ENCODE measurements at places on chromosomes 11 and 22.
A peak's percentile ranks its signal among the peaks of the same experiment; 100 is the strongest.

DNA sequence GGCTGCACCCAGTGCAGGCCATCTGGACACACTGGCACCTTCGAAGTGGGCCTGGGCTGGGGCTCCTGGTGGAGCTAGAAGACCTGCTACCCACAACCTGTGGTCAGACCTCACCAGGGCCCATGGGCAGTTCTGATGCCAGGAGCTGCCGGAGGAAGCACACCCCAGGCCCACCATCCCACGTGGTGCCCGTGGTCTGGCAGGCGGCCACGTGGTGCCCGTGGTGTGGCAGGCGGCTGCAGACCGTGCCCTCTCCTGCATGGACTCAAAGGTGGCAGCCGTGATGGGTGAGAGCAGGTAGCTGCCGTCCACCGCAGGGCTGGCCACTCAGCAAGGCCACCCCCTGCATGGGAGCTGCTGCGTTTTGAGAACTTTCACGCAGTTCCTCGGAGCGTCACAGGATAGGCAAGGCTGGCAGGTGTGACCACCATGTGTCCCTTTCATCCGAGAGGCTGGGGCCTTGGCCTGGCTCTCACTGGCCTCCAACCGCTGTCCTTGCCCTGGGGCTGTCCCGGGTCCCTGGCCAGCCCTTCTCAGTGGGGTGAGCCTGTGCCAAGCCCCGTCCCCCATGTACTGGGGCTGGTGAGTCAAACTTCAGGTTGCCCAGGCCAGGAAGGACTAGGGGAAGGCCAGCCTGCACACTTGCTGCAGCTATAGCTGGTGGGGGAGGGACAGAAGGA, 3.9 kb upstream of the IL17REL start:
- DNase-seq: no peak

DNA sequence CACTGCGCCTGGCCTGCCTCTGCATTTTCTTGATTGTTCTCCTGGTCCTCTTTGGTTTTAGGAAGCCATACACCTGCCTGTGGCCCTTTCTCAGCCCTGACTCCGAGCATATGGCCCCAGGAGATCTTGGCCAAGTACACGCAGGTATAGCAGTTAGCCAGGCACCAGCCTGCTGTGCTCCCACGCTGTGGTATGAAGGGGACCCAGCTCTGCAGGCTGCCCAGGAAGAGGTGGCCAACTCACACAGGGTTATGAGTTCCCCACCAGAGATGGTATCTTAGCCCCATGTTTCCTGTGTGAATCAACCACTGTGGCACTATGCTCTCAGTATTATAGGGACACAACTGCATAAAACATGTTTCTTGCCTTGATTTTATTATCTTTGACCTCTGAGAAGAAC, 31.1 kb downstream of the SGSM3 start:
- DNase-seq: peak; percentile 56

DNA sequence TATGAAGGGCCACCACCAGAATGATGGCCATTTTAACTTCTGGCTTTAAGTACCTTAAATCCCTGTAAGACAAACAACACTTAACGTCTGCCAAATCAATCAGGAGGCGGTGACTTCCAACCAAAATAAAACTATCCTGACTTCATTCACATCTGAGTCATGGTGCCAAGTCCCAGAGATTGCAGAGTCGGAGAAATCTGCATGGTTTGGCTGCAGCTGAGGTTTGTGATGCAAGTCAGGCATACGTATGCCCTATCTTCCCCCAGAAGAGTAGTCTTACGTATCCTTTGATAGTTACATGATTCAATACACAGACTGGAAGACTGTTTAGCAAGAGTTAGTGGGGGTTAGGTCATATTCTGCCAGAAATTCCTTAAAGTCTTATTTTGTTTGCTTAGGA, 1.7 kb upstream of the GAB2 start:
- no peak for DNase-seq

GRCh38 chr22:27724709-27725108, 76.8 kb downstream of the MN1 start:
- DNase-seq: no peak

GRCh38 chr11:103257360-103257759, 148.1 kb downstream of the DYNC2H1 start:
- DNase-seq: no peak

GRCh38 chr11:57529012-57529411, 1.5 kb downstream of the TIMM10 start:
- no peak for DNase-seq

DNA sequence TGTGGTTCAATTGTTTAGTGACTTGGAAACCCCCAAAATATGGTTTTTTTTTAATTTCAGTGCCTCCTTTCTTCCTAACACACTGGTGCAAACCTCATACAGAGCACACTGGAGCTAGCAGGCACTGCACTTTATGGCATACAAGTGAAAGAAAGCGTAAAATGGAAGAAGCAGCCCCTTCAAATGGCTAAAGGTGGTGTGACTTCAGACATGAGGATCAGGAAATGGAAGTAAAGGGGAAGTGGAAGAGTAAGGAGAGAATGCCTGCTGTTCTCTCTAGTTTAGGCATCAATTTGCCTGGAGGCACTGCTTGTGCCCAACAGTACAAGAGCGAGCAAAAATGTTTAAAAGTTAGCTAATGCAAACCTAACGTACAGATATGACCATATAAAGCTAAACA, 5.7 kb downstream of the RSF1 start:
- DNase-seq: no peak

DNA sequence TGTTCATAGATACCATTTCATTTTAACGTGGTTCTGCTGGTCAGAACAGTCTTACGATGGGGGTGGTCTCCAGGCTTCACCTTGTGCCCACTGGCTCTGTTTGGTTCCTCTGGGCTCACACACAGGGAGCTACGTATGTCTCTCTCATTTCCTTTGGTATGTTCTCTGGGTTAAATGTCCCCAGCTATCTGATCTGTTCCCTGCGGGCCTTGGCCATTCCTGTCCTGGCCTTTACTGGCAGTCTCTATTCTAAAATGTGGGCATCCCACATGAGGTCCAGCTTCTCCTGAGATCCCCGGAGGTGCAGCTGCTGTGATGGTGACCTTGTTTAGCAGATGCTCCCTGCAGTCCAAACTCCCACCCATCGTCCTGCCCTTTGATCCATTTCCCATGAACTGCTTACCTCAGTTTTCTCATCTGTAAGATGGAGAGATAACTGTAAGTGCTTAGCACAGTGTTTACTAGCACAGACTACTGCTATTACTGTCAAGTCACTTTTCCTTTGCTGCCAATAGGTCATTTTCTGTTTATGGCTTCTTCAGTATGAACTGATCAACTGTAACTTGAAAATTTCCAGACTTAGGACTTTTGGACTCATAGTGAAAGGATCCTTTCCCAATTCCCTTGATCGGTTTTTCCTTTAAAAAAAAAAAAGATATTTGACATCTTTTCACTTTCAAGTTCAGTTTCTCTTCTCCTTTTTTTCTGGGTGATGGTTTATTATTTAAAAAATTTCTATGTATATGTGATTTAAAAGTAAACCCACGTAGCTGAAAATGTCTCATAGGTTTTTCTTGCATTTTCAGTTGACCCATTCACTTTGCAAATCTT, 92.9 kb downstream of the PTPRJ start:
- no peak for DNase-seq

GRCh38 chr11:2549080-2549479, 104.3 kb downstream of the KCNQ1 start:
- no peak for DNase-seq

DNA sequence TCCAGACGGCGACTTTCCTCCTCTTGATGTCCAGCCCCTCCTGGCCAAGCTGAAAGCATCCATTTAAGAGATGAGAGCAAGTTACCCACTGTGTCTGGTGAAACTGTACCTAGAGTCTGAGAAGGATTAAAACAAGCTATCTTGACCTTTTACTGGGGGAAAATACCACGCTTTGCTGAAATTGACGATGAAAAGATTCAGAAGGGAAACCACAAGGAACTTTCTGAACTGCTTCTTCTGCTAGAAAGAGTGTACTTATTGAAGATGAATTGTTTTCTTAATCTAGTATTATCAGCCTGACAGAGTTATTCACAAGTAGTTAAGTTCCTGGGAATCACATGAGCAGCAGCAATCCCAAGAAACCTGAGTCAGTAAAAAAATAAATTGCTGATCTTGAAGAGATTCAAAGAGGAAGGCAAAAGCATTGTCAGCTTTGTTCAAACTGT, 13.1 kb upstream of the MS4A6A start:
- DNase-seq: no peak

- DNase-seq: no peak
Observed at GRCh38 chr11:91296629-91297028, 928.0 kb upstream of the FAT3 start.

DNA sequence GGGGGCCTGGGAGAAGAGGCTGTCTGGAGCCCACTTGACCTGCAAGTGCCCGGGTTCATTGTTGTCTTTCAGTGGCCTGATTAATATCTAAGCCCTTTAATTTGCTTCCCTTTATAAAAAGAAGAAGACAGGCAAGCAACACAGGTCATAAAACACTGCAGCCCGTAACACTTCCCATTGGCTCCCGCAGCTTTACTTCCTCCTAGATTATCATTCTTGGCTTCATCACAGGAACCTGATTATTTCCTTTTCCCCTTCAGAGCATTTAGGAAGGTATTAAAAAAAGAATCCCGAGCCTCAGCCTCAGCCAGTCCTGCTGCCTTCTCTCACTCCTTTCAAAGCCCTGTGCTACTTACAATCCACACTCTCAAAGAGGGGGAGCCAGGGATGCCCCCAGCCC, 183.2 kb downstream of the GRIK4 start:
- DNase-seq: no peak

DNA sequence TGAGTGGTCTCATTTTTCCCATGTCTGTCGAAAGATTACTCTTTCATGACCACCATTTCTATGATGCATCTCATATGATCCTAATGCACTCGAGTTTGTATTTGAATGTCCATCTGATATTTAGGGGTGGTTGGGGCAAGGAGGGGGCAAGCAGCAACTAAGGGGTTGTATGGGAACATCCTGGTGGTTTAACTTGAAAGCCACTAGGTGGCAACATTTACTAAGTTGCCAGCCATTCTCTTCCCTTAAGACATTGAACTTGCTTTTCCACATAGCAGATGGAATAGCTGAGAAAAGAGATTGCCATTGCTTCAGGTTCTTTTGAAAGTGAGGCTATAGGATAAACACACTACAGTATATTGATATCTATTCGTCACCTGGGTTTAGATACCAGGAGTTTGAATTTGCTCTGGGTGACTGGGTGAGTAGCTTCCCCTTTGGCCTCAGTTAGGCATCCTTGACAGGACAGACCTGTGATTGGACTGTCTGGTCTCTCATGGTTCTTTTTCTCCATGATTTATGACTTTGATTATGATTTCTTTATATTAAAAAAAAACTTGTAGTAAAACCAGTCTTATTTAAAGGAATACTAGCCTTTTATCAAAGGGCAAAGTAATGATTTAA, 32.4 kb downstream of the NF2 start:
- no peak for DNase-seq

- no peak for DNase-seq
Observed at GRCh38 chr11:70032470-70032795, 45.7 kb upstream of the ANO1 start.

GRCh38 chr11:46290598-46291309, 13.3 kb downstream of the CREB3L1 start:
- DNase-seq: no peak

DNA sequence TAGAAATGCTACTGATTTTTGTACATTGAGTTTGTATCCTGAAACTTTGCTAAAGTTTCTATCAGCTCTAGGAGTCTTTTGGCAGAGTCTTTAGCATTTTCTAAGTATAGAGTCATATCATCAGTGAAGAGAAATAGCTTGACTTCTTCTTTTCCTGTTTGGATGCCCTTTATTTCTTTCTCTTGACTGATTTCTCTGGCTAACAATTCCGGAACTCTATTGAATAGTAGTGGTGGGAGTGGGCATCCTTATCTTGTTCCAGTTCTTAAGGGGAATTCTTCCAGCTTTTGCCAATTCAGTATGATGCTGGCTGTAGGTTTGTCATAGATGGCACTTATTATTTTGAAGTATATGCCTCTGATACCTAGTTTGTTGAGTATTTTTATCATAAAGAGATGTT, 197.7 kb downstream of the AASDHPPT start:
- no peak for DNase-seq

GRCh38 chr11:65859812-65860277, 388 bp upstream of the MUS81 start:
- peak; percentile 41 for DNase-seq

GRCh38 chr11:71489311-71490043, 36.5 kb downstream of the NADSYN1 start:
- peak; percentile 53 for DNase-seq

DNA sequence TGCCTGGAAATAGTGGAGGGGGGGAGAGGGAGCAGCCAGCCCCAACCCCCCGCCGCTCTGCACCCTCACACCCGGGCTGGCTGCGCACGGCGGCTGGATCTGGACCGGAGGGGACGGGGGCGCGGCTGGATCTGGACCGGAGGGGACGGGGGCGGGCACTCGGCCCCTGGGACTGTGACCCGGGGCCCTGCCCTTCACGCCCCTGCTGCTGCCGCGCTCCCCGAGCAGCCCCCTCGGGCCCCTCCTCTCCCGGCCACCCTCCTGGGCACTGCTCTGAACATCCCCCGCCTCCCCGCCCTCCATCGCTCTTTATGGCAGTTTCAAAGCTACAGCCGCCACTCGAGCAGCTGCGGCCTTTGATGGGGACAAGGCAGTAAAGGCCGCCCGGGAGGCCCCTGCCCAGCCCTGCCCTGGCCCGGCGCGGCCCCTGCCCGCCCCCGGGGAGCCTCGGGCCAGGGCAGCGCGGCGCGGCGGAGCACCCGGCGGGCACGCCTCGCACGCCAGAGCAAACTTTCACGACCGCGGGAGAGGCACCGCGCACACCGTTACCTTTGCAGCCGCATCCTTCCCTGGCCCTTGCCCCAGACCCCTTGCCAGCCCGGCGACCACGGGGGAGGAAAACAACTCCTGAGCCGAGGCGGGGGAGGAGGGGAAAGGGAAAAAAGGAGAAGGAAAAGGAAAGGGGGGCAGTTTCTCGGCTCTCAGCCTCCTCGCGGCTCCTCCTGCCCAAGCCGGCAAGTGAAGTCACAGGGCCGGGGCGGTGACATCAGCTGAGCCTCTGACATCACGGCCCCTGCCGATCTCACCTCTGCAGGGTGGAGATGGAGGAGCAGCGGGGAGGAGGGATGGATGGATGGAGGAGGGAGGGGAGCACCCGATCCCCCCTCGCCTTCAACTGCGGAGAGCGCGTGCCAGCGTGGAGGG, 13.1 kb upstream of the TCF20 start:
- no peak for DNase-seq

DNA sequence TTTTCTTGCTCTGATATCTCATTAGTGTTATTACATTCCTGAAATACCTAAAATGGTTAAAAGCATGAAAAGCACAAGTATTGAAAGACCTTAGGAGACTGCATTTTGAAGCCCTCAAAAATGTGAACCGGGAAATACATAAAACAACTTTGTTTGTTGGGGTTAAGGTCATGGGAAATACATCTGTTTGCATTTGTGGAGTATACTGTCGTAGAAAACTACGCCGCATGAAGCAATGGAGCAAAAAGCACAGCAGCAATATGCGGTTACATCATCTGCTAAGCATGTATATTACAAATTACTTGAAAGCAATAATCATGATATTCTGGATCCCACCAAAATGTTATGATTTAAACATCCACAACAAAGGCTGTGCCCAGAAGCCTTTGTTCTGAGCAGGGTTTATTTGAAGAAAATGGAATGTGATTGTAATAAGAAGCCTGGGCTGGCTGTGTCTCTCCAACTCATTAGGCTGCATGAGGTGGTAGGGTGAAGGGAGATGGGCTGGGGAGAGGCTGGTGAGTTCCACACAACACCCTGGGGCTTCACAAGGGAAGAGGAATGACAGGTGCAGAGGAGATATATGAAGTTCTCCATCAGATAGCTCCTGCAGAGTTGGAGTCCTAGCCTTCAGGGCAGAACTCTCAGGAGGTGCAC, 64.7 kb upstream of the LIN7C start:
- DNase-seq: no peak

Measured in stimulated activated CD4-positive, alpha-beta T cell treated with anti-CD3 and anti-CD28 coated beads, Interleukin-4, amount 100 ng/mL, for 48 hours (primary cell).